ENCODE measurements at places on chromosomes 1 and 21.

- no peak for DNase-seq
These were observed 4.9 kb downstream of the COL6A1 start for GRCh38 chr21:45986316-45987051.

DNA sequence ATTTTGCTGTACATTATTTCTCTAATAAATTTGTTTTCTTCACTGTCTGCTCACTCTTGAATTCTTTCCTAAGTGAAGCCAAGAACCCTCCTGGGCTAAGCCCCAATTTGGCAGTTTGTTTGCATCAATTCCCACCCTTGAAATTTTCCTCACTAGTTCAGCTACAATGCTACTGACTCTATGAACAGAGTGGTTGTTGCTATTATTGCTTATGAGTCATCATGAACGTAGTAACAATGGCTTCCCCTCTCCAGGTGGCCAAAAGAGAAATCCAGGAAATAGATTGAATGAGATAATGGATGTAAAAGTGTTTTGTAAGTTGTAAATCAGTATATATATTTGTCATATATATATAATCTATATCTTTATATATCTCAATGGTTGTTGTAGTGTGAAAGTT is 193.0 kb downstream of the URB2 start:
- DNase-seq: no peak

GRCh38 chr1:9079988-9080704 is 10.7 kb upstream of the SLC2A5 start:
- DNase-seq: no peak

GRCh38 chr1:12454406-12455391 is 163.3 kb downstream of the DHRS3 start:
- no peak for DNase-seq

GRCh38 chr1:36918604-36919003 is 115.7 kb downstream of the GRIK3 start:
- no peak for DNase-seq

GRCh38 chr21:27164208-27165177 is 197.6 kb upstream of the ADAMTS5 start:
- DNase-seq: no peak

- DNase-seq: peak; percentile 28
These were observed 719 bp downstream of the EYA3 start for GRCh38 chr1:28087614-28088167.

- DNase-seq: no peak
These were observed 34.5 kb downstream of the TYW3 start for GRCh38 chr1:74767490-74767889.

DNA sequence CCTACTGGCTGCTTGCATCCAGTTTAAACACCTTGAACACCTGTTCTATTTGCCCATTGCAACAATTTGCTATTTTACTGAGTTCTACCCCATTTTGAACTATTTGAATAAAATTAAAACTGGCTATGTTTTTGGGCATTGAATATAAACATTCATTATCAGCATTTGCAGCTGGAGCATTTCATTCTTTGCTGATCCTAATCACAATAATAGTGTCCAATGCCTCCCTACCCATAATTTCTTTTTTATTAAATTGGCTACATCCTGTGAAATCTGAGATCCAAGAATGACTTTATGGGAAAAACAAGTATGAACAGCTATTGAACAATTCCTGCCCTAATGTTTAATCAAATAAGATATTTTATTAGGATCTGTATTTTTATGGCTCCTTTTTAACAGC is 447.9 kb downstream of the PLA2G4A start:
- DNase-seq: no peak

DNA sequence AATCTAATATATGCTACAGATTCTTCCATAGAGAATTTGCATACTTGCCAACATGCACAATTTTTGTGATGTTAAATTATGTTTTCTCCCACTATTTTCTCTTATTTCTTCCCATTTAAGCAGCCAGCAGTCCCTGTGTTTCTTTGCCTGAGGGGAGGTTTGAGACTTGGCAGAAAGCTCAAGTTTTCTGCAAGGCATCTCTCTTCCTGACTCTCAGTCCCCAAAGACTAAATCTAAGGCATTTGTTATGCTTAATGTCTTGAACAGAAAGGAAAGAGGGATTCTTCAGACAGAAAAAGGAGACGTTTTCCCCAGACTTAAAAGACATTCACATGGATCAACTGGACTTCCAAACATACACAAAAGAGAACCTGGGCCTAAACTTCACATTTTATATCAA is 354.4 kb downstream of the RYR2 start:
- no peak for DNase-seq

GRCh38 chr1:239912471-239912870 is 179.2 kb upstream of the FMN2 start:
- no peak for DNase-seq
